Glomerular endothelial cell (primary cell): ENCODE measurements at places on chromosomes 2 and 18. TPM values are rescaled to one million over a fixed set of nuclear protein-coding genes. Genes with fewer than 3 reads are reported as not detected.

DES gene
- total RNA-seq = not detected in 2 replicates

- no peak for DNase-seq
Measured at GRCh38 chr18:24121625-24122024, 17.2 kb upstream of the CABYR start.

CRYGC gene
- not detected in 2 replicates for total RNA-seq

GRCh38 chr18:13369756-13370510, 151.4 kb downstream of the LDLRAD4 start:
- no peak for DNase-seq

PID1 gene
- 0.68 and 0.99 TPM in 2 replicates for total RNA-seq
